ENCODE measurements at places on chromosomes 12 and 14.

DNA sequence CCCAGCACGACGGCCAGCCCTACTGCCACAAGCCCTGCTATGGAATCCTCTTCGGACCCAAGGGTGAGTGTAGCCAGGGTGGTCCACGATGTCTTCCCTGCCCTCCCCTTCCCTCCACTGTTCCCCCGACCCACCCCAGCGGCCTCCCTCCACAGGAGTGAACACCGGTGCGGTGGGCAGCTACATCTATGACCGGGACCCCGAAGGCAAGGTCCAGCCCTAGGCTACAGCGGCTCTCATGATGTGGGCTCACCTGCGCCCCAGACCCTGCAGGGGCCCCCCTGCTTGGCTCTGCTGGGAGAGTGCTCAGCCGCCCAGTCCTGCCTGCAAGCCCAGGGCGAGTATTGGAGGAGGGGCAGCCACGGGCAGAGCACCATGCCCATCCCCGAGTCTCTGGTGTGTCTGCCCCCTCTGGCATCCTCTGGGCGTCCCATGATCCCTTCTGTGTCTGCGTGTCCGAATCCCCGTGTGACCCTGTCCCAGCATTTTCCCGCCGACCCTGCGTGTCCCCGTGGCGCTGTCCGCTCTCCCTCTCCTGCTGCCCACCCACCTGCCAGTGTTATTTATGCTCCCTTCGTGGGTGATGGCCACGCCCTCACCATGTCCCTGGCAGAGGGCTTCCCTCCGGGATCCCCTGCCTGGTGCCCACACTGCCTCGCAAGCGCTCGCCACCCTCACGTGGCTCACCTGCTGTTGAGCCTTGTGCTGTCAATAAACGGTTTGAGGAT is 5.0 kb downstream of the CRIP2 start:
- no peak for DNase-seq

GRCh38 chr14:24215495-24216344 is at the start of gene MDP1:
TSS of gene MDP1 (minus strand) at chr14:24216066. CDS start at chr14:24215955, 111 bp downstream.
- DNase-seq: peak; percentile 87

- no peak for DNase-seq
Measured at GRCh38 chr12:9866860-9867269, 2.3 kb downstream of the CLEC2B start.

GRCh38 chr14:71452987-71453386 is 479.2 kb upstream of the RGS6 start:
- no peak for DNase-seq

DNA sequence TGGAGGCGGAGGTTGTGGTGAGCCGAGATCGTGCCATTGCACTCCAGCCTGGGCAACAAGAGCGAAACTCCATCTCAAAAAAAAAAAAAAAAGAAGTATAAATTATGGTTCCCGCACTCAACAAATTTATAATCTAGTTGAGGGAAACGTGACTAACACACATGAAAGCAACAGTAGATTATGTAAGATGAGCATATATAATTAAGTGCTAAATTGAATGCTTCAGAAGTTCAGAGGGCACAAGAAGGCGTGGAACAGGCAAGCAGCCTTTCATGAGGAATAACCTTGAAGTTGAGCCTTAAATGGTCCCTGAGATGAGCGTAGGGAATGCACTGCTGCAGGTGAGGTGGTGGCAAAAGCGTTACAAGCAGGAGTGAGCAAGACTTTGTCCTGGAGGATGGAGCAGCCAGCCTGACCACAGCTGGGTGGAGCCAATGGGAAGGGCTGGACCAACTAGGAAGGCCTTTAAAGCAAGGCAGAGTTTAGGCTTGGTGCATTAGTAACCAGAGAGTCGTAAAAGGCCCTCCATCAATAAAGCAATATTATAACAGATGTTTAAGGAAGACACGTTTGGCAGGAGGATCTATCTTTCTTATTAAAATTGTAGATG is 30.6 kb upstream of the TUBA1A start:
- no peak for DNase-seq

DNA sequence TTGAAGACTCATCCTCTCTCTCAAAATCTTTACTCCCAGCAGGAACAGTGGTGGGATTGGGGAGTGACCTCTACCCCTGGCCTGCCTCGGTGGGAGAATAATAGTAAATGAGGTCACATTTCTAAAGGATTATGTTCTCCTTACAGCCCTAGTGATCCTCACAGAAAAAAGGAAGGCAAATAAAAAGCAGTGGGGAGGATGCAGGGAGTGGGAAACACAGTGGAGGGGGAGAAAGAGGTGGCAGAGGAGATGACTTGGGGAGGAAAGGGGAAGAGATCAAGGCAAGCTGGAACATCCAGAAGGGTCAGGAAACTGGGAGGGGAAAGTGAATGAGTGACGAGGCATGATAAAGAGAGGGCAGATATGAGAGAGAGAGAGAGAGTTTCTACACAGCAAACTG is 8.3 kb upstream of the SYNDIG1L start:
- no peak for DNase-seq

- no peak for DNase-seq
Measured at GRCh38 chr14:89282191-89282590, 134.8 kb downstream of the FOXN3 start.

DNA sequence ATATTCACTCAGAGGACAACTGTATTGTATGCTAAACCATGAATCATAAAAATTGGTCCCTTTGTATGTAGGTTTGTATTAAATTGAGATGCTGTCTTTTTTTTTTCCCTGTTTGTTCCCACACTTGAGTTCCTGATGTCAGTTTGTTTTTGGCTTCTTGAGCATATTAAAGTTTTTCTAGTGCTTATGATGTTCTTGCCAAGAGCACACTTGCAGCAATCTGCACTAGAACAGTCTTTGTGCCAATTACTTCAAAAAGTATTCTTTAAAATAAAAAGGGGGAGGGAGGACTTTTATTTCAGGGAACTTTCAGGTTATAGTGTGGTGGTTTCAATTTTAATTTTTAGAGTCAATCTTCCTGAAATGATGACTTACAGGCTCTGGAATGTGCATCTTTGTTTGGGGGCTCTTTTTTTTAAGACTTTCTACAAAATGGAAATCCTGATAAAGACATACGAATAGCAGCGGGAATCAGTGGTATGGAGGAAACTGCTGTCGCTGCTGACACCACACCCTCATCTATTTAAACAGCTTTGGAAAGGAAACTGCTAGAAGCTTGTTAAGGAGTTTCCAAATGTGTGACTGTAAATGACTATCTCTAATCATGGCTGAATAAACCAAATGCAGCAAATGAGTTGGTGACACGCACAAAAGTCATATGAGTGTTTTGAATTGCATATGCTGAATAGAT is 188.6 kb downstream of the EGLN3 start:
- DNase-seq: no peak

DNA sequence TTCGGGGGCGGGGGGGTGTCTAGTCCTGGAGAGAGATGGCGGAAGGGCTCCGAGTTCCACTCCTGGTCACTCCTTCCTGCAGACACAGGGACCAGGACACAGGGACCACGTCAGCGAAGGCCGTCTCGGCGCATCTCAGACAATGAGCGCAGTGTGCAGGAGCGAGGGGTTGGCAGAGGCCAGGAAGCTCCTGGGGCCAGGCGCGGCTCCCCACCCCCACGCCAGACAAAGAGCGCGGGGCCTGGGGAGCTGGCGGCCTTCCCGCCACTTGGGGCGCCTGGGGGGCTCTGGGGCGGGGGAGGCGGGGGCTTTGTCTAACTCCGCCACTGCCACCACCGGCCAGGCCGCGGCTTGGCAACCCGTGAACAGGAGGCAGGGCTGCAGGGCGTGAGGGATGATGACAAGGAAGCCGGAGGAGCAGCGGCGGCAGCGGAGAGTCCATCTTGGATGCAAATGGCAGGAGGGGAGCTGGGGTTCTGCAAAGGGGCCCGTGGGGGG is 2.2 kb downstream of the CDK2AP1 start:
- peak; percentile 25 for DNase-seq

- peak; percentile 37 for DNase-seq
Measured at GRCh38 chr12:2282318-2282717, 229.5 kb downstream of the CACNA1C start.

DNA sequence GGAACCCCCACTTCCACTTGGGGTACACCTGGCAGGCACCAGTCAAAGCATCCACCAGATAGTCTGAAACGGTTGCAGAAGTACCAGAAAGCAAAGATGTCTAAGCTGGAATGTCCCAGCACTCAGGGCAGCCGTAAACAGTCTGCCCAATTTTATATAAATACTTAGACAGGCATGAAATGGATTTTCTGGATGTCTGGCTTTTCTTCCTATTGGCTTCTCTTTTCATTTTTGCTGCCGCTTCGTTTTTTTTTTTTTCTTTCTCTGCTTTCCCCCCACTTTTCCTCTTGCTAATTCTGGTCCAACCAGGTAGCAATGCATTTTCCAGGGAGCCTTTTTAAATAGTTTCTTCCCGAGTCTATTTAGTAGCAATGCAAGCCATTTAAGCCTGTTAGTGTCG is 167.7 kb downstream of the GCH1 start:
- no peak for DNase-seq

DNA sequence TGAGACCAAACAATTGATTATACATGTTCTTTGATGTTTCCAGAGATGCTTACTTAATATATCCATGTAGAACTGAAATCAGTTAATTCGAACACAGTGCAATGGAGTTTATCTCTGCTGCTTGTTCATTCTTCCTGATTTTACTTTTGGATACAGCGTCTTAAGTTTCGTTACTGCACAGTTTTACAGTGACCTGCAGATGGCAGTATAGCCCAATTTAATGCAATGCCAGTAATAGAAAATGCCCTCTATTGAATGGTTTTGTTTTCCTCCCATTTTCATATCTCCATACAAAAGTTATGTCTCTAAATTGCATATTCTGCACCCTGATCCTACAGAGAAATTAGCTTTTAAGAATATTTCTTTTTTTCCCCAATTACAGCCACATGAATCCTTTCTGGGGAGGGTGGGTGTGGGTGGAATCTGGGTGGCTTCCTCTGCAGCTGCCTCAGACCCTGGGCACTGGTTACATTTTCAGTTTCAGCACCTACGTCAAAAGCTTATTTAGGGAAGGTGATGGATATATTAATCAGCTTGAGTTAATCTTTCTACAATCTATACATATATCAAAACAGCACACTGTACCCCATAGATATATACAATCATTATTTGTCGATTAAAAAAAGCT is 101.1 kb upstream of the DCD start:
- DNase-seq: peak; percentile 47

- peak; percentile 24 for DNase-seq
Measured at GRCh38 chr14:68926236-68926635, 52.9 kb downstream of the ACTN1 start.

- DNase-seq: no peak
Measured at GRCh38 chr14:89022274-89022673, 197.8 kb downstream of the TTC8 start.

DNA sequence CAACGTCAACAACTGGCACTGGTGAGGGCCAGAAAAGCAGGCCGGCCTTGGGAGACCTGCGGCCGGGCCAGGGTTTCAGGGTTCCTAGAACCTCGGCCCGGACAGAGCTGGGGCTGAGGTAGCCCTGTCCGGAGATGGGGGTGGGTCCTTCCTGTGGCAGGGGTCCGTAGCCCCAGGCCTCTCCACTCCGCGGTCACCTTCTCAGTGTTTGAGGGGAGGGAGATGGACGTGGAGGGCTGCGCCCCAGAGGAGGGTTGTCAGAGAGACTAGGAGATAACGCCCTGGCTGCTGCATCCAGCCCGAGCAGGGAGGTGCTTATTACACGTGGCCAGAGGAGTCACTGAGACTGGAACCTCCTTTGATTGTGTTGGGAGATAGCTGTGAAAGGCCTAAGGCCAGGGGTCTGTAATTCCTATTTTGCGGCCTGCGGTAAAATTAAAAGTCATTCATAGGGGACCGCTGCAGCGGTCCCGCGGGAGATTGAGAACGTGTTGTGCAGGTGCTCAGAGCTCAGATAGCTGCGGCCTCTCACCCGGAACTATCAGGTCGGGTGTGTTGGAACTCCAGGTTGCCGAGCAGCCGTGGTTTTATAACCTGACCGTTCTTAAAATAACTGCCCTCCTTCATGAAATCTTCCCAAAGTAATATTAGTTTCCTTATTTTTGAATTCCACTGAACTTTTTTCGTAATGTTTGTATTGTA is 507 bp downstream of the AHSA1 start:
- DNase-seq: peak; percentile 54

DNA sequence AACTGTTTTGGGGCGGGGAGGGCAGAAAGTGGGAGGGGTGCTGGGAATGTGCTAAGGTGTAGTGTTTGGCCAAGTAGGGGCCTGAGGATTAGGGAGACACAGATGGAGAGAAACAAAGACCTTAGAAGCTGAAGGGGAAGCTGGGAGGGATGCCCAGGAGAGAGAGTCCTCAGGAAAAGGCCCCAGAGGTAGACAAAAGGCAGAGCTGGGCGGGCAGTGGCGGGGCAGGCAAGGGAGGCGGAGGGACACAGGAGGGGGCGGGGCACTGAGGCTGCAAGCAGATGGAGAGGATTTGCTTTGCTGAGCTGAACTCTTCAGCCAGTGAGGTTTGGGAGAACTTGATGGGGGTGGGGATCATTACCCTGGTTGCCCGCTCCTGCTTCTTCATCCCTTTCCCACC is 2.8 kb downstream of the PTMS start:
- DNase-seq: no peak

GRCh38 chr12:34390171-34390841 is 368.0 kb downstream of the ALG10 start:
- no peak for DNase-seq

DNA sequence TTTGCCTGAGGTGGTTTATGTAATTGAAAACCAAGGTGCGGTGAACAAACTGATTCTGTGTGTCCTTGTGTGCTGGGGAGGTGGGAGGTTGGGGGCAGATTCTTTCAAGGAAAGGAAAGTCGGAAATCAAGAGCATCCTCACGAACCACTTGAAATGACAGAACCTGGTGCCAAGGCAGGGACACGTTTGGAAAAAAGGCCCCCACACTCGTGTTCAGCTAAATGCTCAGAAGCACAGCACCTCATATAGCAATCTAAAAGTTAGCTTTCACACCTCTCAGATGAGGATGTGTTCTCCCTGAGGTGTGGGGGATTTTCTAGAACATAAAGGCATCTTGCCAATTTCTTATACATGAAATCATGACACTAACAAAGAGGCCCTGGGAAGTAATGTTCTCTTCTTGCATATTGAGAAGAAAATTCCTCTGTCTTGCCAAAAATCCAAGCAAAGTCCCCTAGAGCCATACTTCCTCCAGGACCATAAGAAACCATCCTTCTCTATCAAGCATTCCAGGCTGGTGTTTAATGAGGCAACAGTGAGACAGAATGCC is 119.6 kb downstream of the PLXNC1 start:
- DNase-seq: no peak

All from kidney tubule cell (primary cell).